ENCODE measurements at places on chromosomes 5 and 9.

- no peak for DNase-seq
Observed at GRCh38 chr9:122015170-122015821, 77.8 kb downstream of the TTLL11 start.

DNA sequence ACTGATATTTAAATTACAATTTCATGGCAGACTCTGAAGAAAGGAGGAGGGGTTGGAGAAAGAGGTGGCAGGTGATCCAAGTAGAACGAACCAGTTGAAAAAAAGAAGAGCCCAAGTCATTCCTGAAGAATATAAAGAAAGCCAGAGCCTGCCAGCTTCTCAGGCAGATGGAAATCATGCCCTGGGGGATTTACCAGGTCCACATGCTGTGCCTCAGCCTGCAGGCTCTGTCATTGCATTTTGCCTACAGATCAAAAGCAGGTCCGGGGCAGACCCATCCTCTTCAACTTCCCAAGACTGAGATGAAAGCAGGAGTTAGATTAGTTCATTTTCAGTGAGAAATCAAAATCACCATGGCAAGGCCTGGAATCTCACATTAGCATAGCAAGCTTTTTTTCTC is 48.5 kb downstream of the GDNF start:
- DNase-seq: no peak

DNA sequence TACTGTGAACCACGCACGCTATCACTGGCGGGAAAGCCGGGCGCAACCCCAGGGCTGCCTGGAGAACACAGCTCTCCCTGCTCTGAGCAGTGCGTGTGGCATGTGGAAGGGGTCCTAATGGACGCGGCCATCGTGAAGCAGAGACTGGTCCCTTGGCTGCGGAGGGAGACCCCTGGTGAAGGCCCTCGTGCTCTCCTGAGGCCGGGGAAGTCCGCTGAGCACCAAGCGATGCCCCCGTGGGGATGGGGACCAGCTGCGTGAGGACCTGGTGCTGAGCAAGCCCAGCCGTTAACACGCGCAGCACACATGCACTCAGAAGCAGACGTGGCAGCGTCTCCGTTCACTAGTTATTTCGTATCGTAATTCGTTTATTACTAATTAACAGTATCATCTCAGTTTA is 24.4 kb downstream of the SLC12A7 start:
- no peak for DNase-seq

DNA sequence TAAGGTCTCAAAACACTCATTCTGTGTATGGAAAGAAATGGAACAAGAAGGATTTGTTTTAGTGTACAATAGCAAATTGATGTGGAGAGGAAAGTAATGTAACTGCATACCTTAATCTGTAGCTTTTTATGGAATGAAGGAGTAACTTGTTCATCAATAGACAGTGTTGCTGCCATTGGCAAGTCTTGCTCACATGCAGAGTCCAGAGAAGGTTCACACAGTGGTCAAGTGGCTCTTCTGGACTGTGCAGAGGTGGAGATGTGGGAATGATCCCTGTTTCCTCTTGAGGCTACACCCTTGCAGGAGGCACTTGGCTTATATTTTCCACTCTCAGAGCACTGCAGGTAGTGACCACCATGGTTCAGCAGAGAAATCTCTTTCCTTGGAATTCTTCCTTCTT is 132.9 kb upstream of the ANKH start:
- DNase-seq: no peak

DNA sequence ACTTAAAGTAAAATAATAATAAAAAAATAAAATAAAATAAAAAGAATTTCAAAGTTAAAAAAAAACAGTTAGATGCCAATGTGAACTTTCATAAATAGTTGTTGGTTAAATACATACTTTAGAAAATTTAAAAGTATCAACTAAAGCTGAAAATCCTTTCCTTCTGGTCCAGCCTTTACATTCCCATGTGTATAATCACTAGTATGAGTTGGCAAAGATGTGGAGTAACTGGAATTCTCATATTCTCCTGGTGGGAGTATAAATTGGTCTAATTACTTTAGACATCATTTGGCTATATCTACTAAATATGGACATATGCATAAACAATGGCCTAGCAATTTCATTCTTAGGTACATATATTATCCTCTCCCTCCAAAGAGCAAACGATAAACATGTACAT is 619.9 kb downstream of the PTPRD start:
- no peak for DNase-seq

DNA sequence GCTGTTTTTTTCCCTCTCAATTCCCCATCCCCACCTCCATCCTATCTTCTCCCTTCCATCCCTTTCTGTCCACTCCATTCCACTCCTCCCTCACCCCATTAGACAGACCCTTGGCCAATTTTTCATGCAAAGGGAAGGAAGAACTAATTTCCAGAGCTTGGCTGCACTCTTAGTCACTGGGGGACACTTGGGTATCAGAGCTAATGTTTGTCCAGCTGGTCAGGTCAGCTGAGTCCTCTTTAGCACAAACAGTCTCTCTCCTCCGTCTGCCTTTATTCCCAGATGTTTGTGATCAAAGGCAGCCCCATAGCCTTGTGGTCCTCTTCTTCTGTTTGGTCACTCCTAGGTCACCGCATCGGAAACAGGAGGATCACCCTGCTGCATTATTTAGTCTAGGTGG is 148.5 kb downstream of the NMUR2 start:
- DNase-seq: no peak

DNA sequence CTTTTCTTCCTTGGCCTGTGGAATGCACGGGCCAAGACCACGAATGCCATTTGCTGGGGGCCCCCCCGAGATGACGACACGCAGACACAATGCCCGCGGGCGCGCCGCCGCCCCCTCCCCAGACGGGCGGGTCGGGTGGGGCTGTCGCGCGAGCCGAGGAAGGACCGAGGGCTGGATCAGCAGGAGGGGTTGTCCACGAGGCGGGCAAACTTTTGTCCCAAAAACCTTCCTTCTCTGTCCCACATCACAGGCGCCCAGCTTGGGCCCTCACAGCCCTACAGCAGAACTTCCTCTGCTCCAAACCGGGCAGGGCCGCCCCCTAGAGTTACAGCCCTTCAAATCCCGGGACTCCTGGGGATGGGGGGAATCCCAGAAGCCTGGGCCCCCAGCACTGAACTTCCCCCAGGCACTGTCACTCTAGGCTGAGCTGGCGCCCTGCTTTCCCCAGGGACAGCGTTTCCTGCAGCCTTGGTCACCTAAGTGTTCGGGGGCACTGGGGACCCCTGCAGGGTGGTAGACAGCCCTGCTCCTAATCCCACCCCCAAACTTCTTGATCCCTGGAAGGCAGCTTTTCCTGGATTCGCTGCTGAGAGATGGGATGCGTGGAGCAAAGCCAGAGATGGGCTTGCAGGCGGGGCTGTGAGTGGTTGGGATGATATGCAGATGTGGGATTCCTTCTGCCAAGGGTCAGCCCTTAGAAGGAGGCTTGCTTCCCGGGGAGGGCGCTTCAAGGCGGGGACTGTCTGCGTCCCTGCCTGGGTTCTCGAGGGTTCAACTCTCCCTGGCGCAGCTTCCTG is 980 bp downstream of the COL5A1 start:
- no peak for DNase-seq

DNA sequence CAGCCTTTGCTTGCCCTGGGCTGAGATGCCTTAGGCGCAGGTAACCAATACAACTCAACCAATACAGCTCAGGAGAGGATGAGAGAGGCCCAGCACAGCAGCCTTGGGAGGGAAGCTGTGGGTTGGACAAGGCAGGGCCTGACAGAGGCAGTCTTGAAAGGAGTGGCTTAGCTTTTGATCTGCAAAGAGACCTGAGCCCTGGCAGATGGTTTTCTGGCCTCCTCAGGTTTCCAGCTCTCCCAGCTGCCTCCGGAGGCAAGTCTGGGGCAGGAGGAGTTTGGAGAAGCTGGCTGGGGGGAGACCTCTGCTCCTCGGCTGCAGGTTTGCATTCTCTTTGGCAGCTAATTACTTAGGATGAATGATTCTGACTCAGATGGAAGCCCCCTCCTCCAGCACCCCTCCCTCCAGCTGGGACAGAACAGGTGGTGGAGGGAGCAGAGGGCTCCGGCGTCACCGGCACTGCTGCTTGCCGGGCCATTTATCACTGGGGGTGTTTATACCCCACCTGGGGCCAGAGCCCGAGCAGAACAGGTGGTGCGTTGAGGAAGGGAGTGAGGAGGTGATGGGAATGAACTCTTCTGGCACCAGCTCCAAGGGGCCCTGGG is 50.8 kb downstream of the TSPAN17 start:
- no peak for DNase-seq

DNA sequence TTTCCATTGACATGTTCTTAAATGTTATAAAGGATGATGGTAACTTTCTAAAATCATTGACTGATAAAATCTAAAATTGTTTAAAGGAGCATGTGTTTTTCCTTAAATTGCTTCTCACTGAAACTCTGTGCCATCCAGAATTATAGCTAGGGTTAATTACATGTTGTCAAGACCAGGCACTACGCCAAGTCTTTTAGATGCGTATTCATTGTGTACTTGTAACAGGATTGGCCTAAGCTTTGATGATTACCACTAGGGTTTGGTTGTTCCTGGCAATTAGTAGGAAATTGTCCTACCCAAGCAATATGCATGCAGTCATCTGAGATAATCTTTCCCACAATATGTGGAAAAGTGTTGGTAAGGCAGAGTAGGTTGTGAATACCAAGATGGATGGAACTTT is 43.8 kb downstream of the PRKACG start:
- DNase-seq: no peak

GRCh38 chr5:80143491-80143890 is 108.3 kb downstream of the THBS4 start:
- DNase-seq: no peak

GRCh38 chr5:59177644-59178043 is 594.8 kb downstream of the RAB3C start:
- no peak for DNase-seq

GRCh38 chr5:82728926-82729702 is 348.1 kb downstream of the TMEM167A start:
- no peak for DNase-seq

GRCh38 chr9:115591584-115591984 is 473.6 kb upstream of the TNC start:
- DNase-seq: no peak

DNA sequence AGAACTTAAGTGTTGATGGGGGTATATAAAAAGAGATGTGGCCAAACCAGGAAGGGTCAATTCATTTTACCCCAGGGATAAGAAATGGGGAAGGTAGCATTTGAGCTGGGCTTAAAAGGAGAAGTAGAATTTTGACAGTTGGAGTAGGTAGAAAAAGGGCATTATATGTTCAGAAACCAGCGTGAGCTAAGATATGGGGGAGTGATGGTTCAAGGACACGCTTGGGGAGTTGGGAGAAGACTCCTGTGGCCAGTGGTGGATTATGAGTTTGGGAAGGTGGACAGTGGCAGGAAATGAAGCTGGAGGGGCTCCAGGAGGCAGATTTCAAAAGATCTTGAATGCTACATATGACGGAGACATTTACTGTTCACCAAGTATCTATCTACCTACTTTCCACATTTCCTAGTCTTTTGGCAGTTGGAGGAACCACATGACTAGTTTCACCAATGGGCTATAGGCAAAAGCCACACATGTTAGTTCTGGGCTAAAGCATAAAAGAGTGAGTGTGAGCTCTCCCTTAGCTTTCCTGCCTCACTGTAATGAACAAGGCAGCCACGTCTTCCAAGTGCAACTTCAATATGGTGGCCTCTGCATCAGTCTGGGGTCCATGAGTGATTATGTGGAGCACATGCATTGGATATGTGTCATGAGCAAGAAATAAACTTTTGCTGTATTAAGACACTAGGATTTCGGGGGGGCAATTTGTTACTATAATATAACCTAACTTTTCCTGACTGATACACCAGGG is 15.7 kb upstream of the GSN start:
- DNase-seq: no peak

DNA sequence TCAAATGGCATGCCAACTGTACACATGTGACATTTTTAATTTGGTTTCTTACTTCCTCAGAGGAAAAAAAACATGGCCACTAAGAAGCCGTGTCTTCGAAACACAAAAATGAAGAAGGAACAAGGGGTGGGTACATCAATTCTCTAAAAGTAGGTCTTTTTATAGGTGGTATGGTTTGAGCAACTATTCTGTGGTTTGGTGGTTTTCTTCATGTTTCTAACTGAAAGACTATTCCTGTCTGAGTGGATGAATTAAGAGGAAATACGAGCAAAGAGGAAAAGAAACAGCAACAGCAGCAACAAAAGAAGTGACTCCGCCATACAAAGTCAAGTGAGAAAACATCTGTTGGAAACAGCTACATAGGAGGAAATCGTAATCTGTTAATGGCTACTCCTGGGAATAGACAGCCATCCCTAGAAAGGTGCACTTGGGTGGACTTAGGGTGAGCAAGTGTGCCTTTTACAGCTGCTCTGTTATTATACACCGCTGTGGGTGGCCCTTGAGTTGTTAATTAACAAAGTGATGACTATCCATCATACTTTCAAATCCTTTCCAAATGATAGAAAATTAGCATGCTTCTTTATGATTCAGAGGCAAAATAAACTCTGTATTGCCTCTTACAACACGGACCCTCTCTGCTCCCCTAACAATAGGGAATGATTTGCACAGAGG is 575.8 kb downstream of the TLE1 start:
- no peak for DNase-seq

- DNase-seq: no peak
Observed at GRCh38 chr9:94663640-94664039, 24.3 kb upstream of the FBP1 start.

- DNase-seq: peak; percentile 35
Observed at GRCh38 chr9:34989946-34990635, 546 bp downstream of the DNAJB5 start.

- DNase-seq: no peak
Observed at GRCh38 chr5:42381973-42382372, 41.3 kb upstream of the GHR start.

DNA sequence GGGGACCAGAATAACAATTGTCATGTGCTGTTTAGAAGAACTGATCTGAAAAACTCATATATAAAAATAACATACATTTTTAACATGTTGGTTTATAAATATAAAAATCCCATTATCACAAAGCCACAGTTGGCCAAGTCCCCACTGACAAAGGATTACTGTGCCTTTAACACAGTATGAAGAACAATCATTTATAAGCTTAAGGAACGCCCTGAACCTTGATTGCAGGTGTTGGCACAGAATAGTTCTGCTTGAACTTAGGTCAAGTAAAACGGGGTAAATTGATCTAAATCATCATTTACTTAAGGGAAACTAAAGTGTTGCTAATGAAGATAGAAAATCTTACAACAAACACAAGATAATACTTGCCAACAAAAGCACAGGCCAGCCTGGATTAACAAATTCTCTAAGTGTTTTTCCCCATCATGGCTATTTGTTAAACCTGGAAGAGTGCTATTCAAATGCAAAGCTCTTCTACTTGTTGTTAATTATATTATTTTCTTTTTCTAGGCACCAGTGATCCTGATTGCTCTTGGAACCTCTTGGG is 46.1 kb downstream of the ASTN2 start:
- no peak for DNase-seq
